Stimulated activated CD4-positive, alpha-beta T cell treated with anti-CD3 and anti-CD28 coated beads, Interleukin-2, amount 100 ng/mL, for 24 hours (primary cell): ENCODE measurements at places on chromosomes 3 and 15.

GRCh38 chr15:65660927-65661326, 39.2 kb downstream of the SLC24A1 start:
- DNase-seq, result no peak

GRCh38 chr3:183526838-183527427, 28.6 kb downstream of the KLHL6 start:
- no peak for DNase-seq

DNA sequence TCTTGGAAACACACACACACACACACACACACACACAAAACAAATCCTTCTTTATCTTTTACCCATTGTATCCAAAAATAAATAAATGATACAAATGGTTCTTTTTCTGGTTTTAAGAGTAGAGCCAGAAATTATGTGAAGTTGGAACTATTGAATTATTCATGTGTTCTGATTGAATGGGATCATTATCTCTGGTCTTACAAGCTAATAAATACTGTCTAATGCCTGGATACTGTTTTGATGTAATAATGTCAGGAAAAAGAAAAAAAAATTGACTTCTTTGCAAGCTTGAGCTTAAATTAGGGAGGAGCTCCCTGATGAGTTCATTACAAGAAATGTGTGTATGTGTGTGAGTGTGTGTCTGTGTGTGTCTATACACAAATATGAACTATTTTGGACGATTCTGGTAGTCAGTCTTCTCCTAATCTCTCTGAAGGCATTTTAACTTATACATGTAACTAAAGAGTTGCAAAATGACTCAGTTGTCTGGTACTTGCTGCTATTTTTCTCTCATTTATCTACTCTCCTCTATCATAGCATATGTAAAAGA, 507.2 kb upstream of the AGTR1 start:
- no peak for DNase-seq

DNA sequence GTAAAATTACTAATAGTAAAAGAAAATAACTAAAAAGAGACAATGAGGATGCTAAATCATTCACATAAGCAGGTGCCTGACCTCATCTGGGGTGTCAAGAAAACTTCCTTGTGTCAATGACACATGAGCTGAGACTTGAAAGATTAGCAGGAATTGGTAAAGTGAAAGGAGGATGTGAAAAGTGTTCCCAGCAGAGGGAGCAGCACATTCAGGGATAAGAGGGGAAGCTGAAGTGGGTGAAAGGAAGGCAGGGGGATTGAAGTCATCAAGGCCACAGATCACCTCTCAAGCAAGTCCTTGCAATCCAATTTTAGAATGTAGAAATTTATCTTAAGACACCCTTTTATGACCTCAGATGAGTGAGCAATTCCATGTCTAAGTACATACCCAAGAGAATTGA, 60.2 kb upstream of the ACP3 start:
- DNase-seq, result no peak

- no peak for DNase-seq
These were observed 350.4 kb downstream of the CLSTN2 start for GRCh38 chr3:140285380-140285779.

DNA sequence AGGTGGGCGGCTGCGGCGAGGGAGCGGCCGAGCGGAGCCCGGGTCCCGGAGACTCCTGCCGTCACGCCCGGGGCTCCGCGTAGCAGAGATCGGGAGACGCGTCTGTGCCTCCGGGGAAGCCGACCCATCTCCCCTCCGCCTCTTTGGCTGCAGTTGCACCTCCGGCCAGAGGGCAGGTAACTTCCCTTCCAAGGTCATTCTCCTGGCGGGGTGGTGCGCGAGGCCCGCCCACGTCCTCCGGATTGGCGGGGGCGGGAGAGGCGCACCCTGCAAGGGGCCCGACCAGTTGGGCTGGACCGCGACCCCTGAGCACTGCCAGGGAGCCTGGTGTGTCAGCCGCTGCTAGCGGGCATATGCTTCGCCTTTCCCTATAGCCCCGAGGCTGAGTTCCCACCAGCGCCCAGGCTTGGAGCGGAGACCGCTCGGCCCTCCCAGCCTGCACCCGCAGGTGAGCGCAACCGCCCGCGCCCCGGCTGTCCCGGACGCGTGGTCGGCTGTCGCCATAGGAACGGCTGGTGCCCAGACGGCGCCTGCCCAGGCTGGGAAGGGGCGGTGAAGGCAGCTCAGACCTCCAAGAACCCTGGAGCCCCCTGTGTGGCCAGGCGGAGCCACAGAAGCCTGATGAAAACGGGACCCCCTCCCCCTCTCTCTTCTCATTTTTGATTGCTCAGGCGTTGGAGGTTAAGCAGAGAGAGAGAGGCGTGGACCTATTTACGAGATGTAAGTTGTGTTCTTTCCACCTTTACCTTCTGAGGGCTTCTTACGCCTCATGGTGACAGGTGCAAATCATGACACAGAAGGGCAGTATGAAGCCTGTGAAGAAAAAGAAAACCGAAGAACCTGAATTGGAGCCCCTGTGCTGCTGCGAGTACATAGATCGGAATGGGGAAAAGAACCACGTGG, 453 bp downstream of the ZDHHC23 start:
- peak; percentile 31 for DNase-seq
